ENCODE measurements at places on chromosomes 7 and 10.

- DNase-seq: no peak
Observed at GRCh38 chr7:70723339-70723738, 408.6 kb upstream of the GALNT17 start.

- DNase-seq: no peak
Observed at GRCh38 chr10:37739181-37739580, 118.2 kb downstream of the ZNF248 start.

DNA sequence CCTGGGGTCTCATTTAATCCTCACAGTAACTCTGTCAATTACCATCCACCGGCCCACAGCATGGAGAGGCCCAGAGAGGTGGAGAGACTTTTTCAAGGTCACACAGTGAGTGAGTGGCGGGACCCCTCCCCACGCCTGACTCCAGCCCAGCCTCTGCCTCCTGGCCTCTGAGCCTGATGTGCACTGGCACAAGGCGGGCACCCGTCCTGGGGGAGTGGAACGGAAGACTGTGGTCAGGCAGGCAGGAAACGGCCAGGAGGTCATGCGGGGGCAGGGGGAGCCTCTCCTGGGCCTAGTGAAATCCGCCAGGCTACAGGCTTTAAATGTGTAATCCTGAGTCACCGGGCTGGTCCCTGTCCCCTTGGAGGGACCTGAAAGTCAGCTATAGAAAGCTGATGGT lies 32.2 kb downstream of the ZCCHC24 start:
- peak; percentile 41 for DNase-seq

DNA sequence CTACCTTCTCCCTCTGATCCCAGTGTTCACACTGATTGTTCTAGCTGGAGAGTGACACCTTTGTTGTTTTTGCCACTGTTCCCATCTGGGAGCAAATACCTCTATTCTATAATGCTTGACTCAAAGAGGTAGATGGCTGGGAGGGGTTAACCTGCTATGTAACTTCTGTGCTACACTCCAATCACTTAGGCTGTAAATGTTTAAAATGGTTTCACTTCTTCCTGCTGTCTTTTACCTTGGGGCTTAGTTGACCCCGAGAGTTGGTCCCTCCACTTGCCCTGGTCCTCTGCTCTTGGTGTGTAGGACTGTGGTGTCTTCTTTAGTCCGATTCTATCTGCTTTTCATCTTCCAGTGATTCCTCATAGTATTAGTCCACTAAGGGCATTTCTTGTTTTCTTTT lies 22.3 kb downstream of the KLHDC10 start:
- DNase-seq: no peak

GRCh38 chr10:49254556-49255318 lies 44.2 kb upstream of the C10orf71 start:
- no peak for DNase-seq

GRCh38 chr10:123297175-123297574 lies 143.0 kb downstream of the BUB3 start:
- DNase-seq: no peak

DNA sequence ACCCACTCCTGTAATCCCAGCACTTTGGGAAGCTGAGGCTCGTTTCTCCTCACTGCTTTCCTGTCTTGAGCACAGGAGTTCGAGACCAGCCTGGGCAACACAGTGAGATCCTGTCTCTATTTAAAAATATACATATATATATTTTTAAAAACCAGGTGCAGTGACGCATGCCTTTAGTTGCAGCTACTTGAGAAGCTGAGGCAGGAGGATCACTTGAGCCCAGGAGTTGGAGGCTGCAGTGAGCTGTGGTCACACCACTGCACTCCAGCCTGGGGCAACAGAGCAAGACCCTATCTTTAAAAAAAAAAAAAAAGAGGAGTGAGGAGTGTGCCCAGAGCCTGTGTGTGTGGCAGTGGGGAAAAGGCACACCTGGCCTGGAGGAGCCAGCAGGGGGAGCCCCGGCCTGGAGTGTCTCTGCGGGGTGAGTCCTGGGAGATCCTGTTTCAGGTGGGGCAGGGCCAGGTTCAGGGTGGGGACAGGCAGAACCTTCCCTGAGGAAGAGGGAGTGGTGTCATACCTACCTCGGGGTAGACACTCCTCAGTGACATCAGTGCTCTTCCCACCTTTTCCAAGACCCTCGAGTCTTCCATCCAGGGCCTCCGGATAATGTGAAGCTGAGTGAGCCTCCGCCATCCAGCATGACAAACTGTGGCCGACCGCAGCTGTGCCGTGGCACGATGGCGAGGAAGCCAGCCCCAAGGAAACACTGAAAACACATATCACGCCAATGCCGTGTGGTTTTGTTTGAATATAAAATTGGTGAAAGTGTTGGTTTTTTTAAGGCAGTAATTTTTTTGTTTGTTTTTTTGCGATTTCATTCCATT lies 9.0 kb upstream of the ARPC1B start:
- no peak for DNase-seq

- no peak for DNase-seq
Observed at GRCh38 chr10:88651101-88651551, 13.1 kb upstream of the LIPF start.

All from HL-60 (cell line).